ENCODE measurements at places on chromosomes 6 and 20.

GRCh38 chr6:44073612-44074438, 53.4 kb downstream of the MRPL14 start:
- DNase-seq: no peak

GRCh38 chr6:151749341-151749740, 58.1 kb upstream of the ESR1 start:
- no peak for DNase-seq

GRCh38 chr6:155245831-155246230, 18.0 kb upstream of the CLDN20 start:
- no peak for DNase-seq

DNA sequence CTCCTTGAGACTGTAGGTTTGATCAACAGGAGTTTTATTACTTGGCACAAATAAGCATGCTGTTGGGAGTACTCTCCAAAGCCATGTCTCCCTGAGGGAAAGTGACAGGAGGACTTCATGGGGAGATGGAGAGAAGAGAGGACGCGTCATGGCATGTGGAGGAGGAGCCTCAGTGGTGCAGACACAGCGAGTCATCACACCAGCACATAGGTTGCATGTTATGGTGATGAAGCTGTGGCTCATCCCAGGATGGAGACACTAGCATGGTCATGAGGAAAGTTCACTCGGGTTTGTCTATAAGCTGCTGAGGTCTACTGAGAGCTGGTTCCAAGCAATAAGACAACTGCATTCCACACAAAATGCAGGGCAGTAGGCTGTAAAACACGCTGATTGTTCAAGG, 13.2 kb upstream of the SSTR4 start:
- no peak for DNase-seq

- peak; percentile 62 for DNase-seq
Observed at GRCh38 chr6:16200321-16200883, 38.0 kb upstream of the GMPR start.

DNA sequence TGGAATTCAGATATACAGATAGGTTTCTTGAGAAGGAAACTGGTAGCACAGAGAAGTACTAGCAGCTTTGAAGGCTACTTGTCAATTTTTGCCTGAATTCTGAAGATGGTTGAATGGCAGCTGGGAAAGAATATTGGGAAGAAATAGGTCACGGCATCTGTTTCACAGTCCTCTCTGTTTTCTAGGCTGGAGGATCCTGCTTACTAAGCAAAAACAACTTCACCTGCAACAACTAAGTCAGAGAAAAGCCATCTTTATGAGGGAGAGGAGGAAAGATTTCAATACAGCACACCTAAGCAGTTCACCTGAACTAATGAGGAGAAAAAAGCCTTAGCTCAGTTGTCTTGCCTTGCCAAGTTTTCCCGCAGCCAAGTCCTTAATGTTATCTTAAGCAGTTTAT, 975.5 kb upstream of the EPHA7 start:
- DNase-seq: no peak

- no peak for DNase-seq
Observed at GRCh38 chr20:23358923-23359593, 2.9 kb upstream of the GZF1 start.

DNA sequence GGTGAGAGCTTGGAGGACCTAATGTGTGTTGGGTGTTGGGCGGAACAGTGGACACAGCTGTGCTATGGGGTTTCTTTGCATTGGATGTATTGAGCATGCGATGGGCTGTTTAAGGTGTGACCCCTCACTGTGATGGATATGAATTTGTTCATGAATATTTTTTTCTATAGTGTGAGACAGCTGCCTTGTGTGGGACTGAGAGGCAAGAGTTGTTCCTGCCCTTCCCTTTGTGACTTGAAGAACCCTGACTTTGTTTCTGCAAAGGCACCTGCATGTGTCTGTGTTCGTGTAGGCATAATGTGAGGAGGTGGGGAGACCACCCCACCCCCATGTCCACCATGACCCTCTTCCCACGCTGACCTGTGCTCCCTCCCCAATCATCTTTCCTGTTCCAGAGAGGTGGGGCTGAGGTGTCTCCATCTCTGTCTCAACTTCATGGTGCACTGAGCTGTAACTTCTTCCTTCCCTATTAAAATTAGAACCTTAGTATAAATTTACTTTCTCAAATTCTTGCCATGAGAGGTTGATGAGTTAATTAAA, 3.0 kb downstream of the HLA-A start:
- DNase-seq: no peak

- no peak for DNase-seq
Observed at GRCh38 chr20:49570828-49571552, 3.1 kb upstream of the PTGIS start.

DNA sequence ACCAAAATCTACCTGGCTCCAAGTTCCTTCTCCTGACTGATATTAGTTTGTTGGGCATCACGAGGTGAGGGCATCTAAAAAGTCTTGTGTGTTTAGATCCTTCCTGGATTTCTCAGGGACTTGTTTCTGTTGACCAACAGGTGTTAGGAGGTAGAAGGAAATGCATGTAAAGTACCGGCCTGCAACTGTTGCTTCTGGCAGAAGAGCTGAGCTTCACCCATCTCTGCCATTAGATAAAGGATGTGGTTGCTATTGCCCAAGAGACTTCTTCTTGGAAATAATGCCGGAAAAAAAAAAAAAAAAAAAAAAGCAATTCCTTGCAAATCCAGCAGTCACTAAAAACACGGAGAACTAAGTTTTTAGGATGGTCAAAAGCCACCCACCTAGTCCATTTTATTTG, 303.1 kb downstream of the CDH26 start:
- DNase-seq: no peak

DNA sequence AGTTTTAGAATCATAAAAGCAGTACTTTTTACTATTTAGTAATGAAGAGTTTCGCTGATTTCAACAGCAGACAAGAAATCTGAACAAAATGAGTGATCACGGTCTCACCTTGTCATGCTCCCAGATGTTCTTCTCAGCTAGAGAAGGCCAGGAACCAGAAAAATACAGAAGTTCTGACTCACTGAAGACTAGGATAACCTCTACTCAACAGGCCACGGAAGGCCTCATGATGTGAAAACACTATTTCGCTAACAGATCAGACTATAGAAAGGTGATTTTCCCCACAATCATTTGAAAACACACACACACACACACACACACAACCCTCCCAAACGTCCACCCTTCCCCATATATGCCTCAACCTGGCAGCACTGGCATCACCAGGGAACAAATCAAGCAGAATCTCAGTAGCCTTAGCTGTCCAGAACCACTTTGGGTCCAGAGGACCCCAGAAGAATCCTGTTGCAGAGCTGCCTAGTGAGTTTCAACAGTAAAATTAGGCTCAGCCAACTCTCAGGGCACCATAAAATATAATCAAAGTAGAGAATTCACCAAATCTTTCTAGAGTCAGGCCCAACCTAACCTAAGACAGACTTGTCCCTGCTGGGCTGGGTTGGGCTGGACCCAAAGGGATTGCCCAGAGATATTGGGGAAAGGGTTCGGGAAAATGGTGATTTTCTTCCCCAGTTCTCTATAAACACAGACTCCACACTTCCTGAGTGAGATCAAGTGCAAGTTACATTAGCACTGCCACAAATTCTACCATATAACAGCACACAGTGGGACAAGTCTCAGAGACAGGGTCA, 7.9 kb downstream of the EXOC2 start:
- no peak for DNase-seq

DNA sequence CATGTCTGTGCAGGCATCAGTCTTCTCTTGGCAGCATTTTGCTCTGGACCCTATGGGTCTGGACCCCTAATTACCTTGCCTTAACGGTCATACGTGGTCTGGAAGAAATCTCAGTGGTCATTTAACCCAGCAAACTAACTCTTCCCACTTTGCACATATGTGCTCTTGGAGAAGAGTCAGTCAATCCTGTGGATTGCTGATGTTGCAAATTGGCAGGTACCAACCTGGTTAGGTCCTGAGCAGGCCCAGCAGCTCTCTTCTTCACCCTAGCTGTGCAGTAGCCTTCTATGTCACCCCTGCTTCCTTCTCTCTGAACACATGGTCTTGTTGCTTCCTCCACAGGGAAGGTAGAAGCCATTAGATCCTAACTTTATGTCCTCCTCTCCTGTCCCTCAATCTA, 1.6 kb downstream of the CEP43 start:
- no peak for DNase-seq

GRCh38 chr6:137734005-137734874, 132.8 kb upstream of the TNFAIP3 start:
- DNase-seq: no peak

- peak; percentile 22 for DNase-seq
Observed at GRCh38 chr6:127022302-127022701, 96.2 kb upstream of the RSPO3 start.

- no peak for DNase-seq
Observed at GRCh38 chr6:31405996-31406395, 2.6 kb downstream of the MICA start.

DNA sequence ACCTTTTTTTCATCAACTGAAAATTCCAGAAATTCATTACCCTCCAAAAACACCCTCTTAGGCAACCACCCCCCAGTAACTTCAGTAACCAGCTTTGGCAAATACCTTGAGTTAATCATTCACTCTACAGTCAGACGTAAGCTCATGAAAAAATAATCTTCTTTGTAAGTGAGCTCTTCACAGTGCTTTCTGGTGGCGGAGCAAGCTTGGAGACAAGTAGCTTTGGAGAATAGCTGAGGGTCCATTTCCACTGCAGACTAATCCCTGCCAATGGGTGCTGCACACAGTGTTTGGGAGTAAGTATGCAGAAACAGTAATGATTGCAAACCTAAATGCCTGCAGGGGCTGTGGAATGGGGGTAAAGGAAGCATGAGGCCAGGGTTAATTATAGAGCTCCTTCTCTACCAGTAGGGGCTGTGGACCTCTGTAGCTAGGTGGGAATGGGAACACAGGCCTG, 56.8 kb upstream of the HINT3 start:
- DNase-seq: no peak

DNA sequence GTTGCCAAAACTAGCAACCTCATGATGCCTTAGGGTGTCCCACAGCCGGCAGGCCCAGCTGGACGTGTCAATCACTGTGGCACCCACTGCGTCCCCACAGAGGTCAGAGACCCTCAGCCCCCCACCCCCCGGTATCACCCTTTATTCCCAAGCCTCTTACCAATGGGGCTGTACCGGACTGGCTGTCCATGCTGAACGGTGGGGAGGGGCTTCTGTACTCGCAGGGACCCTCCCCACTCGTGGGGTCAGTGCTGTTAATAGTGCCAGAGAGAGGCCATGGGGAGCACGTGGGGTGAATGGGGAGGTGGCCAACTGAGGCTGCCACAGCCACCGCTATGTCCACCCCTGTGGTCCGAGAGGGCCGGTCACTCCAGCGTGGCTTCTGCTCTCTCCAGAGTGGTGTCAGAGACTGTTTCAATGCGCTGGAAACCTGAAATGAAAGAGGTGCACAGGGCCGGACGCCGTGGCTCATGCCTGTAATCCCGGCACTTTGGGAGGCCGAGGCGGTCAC, 68.6 kb downstream of the THBS2 start:
- DNase-seq: no peak

DNA sequence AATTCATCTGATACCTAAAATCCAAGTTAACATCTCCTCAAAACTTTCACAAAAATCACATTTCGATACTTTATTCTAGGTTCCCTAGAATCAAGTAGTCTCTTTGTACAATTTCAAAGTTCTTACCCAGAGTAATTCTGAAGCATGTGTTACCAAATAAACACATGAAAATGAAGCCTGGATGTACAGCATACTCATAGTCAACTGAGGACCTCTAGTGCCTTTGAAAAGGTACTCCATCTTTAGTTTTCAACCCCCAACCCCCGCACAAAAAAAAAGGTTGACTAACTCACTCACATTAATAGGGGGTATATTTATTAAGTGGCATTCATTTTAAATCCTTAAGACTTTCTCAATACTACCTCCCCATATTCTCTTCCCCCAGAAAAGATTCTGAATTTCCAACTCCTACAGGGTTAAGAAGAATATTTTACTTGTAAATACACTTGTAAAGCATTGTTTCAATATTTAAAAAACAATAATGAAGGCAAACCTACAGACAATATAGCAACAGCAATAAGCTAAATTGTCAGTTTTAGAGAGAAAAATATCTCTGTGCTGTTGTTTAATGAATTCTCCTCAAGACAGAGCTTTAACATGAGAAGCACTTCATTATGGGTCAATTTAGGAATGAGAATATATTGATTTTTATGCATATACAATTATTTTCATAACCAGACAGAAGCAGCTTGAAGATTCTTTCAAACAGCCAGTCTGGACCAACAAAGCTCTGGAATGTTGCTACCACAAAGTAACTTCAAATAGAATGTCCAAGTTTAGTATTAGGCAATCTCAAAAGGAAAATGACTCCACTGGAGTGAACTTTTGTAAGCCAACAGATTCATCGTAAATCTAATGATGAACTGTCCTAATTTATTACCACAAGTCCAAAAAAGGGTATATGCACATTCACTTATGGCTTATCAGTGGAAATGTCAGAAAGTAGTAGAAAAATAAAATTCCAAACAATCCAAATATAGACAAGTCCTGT, 3.3 kb downstream of the PLN start:
- peak; percentile 66 for DNase-seq

DNA sequence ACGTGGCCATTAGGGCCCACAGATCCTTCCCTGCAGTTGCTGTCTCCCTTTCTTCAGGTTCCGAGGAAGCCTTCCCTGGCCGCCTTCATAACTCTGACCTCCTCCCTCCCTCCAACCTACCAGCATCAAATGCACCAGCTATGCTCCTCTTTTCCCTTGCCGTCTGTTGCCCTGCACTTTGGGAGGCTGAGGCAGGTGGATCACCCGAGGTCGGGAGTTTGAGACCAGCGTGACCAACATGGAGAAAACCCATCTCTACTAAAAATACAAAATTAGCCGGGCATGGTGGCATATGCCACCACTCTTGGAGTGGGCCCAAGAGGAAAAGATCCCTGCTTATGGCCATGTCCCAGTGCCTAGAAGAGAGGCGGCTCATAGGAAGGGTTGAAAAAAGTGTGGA, 31.8 kb downstream of the RNASET2 start:
- no peak for DNase-seq

DNA sequence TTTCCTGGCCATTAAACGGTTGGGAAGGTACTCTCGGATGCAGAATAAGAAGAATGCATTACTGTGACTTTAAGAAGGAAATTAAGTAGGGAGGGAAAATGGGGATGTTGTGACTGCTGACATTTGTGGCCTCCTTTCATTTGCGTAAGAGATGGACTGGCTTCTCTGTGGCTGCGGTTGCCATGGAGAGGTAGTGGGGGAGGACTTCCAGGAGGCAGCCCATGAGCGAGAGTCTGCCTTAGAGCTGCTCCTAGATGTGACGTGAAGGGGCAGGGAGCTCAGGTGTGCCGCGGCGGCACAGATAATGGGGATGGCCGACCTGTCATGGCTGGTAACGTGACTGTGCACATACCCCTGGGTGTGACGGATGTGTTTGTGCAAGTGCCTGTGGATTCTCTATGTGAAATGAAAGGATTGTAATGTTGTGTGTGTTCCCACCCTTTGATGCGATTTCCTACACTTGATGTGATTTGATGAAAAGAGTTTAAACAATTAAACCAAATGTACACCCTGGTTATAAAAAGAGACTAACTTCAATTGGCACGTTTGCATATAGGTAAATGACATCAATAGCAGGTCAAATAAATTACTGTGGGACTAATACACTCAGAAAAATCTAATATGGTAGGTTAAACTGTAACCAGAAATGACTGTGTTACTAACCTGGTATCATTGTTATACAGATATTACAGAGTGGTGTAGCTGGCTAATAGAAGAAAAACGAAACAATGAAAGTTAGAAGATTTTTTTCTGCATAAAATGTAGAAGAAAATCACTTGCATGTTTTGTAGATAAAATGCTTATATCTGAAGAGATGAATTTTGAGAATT, 48.9 kb downstream of the HIVEP1 start:
- no peak for DNase-seq
